Pulmonary artery endothelial cell (primary cell): ENCODE measurements at places on chromosomes 1 and 21.

- DNase-seq = no peak
Observed at GRCh38 chr1:147246910-147247655, 4.6 kb downstream of the CHD1L start.

- no peak for DNase-seq
Observed at GRCh38 chr21:14589855-14590563, 43.9 kb upstream of the SAMSN1 start.

- no peak for DNase-seq
Observed at GRCh38 chr1:207181847-207182246, 77.8 kb downstream of the C4BPA start.

DNA sequence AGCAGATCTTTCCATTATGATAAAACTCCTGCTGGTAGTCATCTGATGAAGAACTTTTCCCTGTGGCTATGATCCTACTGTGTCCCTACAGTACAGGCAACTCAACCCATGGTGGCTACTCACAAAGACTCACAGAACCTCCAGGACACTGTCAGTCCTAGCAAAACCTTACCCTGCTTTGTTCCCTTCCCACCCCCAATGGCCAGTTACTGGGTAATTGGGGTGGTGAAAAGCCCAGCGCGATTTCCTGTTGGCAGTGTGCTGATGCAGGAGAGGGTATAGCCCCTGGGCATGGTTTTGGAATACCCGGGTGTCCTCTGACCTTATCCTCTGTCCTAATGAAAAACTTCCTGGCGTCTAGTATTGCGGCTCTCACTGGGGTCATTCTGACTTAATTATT lies 533 bp upstream of the RGL1 start:
- no peak for DNase-seq

- DNase-seq = no peak
Observed at GRCh38 chr21:14526199-14526598, 19.9 kb downstream of the SAMSN1 start.

GRCh38 chr1:100400404-100400803 lies 48.1 kb downstream of the CDC14A start:
- peak; percentile 20 for DNase-seq

- DNase-seq = peak; percentile 37
Observed at GRCh38 chr1:40143891-40144575, 17.2 kb upstream of the RLF start.

DNA sequence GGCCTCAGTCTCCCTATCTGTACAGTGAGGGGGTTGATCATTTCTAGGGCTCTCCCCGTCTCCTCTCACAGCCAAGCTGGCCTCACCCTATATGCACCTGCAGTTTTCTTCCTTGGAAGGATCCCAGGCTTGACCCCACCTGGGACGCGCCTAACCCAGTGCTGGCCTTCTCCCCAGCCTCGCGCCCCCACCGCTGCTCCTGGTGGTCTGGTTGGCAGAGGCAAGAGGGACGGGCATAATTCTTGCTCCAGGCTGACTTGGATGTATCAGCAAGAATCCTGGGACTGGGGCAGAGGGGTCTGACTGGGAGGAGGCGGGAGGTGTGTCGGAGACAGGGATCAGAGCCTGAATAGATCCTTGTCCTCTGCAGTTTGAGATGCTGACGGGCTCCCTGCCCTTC lies 25.2 kb downstream of the RPS6KA1 start:
- no peak for DNase-seq

- no peak for DNase-seq
Observed at GRCh38 chr1:150931773-150932172, 5.6 kb downstream of the SETDB1 start.

- no peak for DNase-seq
Observed at GRCh38 chr1:25837262-25837875, 17.6 kb downstream of the MTFR1L start.

DNA sequence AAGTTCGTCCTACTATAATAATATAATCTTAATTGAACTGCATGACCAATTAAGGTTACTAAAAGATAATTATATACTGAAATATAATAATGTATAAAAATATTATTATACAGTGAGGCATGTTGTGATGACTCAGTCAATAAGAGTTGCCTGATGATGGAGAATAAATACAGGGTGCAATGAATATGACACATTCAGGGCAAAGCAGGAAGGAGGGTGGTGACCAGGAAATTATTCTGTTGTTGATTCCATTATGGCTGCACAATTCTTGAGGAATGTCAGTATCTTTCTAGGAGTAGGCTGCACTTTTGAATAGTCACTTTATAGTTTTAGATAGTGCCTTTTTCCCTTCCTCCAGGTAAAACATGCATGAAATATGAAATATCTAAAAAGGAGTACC lies 46.4 kb upstream of the RGS21 start:
- DNase-seq = peak; percentile 27

GRCh38 chr1:112472142-112472541 lies 36.6 kb upstream of the WNT2B start:
- no peak for DNase-seq

GRCh38 chr1:153697191-153698019 lies 18.9 kb downstream of the NPR1 start:
- DNase-seq = no peak

- no peak for DNase-seq
Observed at GRCh38 chr1:116154536-116154935, 43.3 kb downstream of the MAB21L3 start.

DNA sequence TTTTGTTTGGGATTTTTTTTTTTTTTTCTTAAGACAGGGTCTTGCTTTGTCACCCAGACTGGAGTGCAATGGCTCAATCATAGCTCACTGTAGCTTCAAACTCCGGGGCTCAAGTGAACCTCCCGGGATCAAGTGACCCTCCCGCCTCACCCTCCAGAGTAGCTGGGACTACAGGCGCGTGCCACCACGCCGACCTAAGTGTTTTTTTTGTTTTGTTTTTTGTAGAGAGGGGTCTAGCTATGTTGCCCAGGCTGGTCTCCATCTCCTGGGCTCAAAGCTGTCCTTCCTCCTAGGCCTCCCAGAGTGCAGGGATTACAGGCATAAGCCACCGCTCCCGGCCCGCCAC lies 776 bp downstream of the HLCS start:
- DNase-seq = no peak

DNA sequence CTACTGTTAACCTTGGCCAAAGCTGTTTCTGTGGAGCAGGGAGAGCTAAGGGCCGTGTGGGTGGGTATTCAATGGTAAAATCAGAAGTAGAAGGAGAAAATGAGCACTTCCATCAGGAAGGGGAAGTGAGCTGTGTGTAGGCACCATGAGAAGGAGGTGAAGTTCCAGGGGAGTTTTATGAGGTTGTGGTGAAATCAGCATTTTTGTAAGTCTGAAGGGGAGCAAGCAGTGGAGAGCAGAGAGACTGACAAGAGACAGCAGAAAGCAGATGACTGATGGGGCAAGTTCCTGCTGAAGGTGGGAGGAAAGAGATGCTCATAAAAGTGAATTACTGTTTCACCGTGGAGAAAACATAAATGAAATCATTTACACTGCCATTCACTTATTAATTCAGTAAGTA lies 2.7 kb upstream of the GPR88 start:
- no peak for DNase-seq

- no peak for DNase-seq
Observed at GRCh38 chr1:235954306-235955283, 87.9 kb upstream of the LYST start.

- DNase-seq = no peak
Observed at GRCh38 chr1:59985911-59986515, 59.4 kb upstream of the CYP2J2 start.

- DNase-seq = no peak
Observed at GRCh38 chr1:217528271-217528670, 102.6 kb downstream of the GPATCH2 start.

- DNase-seq = no peak
Observed at GRCh38 chr1:221556435-221556834, 185.5 kb downstream of the DUSP10 start.

DNA sequence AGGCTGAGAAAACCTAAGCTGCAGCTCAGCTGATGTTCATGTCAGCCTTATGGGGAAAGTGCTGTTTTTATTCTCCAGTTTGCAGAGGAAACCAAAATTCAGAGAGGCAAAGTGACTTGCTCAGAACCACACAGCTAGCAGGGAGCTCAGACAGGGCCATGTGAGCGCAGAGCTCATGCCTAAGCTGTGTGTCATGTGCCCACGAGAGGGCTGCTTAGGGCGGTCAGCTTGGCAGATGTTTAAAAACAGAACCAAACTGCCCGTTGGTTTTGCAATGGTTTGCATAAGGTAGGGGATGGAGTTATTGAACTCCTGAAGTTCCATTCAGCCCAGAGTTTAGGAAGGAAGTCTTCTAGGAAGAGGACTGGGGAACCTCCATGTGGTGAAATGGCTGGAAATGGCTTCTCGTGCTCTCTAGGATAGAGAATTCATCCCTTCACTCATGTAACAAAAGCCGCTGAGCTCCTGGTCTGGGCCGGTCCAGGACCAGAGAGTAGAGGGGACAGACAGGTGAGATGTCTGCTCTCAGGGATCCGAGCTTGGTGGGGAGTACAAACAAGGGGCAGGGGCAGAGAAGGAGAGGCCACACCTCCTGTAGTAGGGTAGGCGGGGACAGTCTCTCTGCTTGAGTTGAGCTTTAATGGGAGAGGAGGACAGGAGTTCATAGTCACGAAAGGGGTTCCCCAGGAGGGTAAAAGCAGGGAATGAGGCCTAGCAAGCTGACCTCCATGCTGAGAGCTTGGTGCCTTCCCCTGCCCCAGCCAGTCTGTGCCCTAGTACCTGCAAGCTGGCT lies 46.9 kb downstream of the ARHGEF10L start:
- no peak for DNase-seq

- DNase-seq = peak; percentile 82
Observed at GRCh38 chr1:175317779-175318178, 125.2 kb upstream of the KIAA0040 start.

DNA sequence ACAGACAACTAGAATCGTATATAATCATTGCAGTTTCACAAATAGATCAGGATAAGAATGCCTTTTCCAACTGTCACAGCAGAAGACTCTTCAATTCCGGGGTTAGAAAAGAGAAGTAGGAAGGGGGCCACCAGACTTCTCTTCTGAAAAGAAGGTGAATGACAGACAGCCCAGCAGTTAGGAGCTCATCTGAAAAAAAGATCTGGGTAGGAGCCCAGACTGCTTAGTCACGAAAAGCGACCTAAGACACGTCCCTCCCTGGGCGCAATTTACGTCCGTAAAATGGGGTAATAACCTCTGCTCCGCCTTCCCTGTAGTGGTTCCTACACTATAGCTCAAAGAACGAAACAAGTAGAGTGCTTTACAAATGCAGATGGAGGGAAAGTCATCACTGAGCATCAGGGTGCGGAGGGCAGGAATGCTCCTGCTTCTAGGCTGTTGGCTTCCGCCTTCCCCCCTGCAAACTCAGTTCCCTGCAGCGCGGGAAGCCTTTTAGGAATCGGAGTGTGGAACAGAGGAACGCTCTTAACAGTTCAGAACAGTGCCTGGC lies 582 bp downstream of the ORC1 start:
- DNase-seq = no peak

DNA sequence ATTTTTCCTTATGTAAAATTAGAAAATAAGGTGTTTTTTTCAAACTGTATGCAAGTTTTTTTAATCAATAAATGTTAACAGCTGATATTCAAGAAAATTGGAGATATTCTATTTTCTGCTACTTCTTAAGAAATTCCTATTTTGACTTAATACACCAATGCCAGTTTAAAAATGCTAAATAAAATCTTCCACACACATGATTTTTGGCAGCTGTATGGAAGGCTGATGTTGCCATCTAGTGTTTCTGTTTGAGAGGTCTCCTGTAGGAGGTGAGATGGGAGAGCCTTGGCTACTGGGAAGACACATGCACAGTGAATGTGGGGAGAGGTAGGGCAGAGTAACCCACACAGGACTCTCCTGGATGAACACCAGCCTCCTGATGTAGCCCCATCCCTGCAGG lies 29.2 kb upstream of the OR2B11 start:
- DNase-seq = no peak

DNA sequence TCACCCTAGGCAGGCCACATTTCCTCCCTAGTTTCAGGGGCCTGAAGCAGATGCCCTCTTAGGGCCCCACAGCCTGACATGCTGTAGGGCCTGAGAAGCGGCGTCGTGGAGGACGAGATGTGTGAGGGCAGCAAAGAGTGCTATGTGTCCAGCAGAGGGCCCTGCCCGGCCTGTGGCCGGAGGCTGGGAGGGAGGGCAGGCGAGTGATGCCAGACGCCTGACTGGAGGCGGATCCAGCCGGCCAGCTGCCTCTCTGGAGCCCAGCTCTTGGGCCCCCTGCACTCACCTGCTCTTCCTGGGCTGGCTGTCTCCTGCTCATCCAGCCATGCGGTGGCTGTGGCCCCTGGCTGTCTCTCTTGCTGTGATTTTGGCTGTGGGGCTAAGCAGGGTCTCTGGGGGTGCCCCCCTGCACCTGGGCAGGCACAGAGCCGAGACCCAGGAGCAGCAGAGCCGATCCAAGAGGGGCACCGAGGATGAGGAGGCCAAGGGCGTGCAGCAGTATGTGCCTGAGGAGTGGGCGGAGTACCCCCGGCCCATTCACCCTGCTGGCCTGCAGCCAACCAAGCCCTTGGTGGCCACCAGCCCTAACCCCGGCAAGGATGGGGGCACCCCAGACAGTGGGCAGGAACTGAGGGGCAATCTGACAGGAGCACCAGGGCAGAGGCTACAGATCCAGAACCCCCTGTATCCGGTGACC lies at the start of gene GPR37L1:
Gene GPR37L1 (plus strand): TSS at position 279 of the 697 bp plus-strand sequence. CDS start 47 bp downstream, at position 326.
- DNase-seq = peak; percentile 20

DNA sequence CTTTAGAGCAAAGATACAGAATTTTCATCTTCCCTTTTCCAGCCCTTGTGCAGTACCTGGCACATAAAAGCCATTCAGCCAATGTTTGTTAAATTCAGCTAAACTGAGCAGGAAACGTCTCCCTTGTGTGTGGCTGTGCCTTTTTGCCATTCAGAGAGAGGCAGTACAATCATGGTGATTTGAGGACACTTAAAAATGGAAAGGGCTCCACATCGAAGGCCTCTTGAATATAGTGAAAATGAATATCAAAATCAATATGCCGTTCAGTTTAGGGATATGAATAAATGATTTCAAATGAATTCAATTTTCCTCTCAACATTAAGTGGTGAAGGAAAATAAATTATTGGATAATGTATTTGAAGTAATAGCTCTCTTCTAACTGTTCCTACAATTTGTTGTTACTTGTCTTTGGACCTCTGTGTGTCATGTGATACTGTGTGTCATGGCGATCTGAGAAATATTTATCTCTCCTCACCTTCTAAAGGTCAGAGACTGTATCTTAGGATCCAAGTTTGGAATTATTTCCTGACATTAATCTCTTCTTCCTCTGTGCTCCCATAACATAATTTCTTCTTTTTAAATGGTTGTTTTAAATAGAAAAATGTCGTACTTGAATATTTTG lies 355.6 kb upstream of the ST6GALNAC5 start:
- no peak for DNase-seq

- no peak for DNase-seq
Observed at GRCh38 chr1:235730007-235730406, 80.4 kb upstream of the GNG4 start.

DNA sequence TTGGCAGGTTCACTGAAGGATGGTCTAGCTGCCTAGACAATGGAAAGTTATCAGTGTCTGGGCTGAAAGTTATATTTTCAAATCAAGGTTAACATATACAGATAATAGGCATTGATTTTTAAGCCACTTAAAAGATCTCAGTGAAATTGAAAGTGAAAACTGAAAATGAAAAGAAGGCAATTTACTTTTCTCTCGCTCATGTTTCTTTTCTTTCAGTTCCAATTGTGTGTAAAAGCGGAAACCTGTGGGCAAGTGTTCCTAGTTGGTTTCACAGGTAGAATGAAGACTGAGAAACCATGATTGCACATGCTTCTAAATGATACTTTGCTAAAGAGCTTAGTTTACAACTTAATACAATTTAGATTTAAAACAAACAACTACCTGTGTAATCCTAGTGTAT lies 383.7 kb downstream of the ZP4 start:
- no peak for DNase-seq
